ENCODE measurements at places on chromosomes 2 and 18. TPM values are rescaled to one million over a fixed set of nuclear protein-coding genes. Genes with fewer than 3 reads are reported as not detected.

GAD1 gene
- 0.22 TPM for polyA plus RNA-seq

DNA sequence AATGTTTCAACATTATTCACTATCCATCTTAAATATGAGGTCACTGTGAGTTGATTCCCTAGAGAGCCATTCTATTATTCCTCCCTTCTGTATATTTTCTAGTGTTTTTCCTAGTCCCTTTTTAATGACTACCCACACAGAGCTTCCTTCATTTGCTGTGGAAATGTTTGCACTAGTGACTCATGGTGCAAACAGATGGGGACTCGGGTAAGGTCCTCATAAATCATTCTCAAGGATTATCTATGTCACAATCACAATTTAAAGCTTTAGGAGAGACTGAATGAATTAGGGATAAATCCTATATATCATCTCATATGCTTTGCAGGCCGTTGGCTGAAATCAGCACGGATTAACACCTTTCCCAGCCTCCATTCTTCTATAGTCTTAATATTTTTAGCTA is 159.6 kb downstream of the DCC start:
- DNase-seq, result no peak
- no peaks in the 10 kb centered on the region for H3K27me3 ChIP-seq
- no peak overlapping the region for H3K27ac ChIP-seq
- H3K36me3 ChIP-seq, result no peaks in the 10 kb centered on the region

DNA sequence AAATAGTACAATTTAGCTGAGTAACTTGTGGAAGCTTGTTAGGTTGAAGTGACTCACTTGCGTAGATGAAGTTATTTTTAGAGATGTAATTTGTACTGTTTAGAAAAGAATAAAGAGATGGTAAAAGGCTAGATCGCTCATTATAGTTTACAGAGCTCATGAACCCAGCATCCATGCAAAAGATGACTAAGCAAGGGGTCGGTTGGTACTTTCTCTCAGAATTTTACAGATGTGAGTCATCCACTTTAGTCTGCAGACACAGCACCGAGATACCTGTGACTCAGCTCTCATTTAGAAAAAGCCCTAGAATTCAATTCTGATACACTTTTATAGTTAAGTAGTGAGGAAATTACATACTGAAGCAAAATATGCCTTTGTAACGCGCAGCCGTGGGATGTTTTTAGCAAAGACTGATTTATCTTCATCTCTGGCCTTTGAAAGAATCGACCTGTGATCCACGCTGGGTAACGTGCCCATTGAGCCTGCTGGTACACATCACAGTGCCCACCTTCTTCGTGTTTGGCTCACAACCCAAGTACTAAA is 116.5 kb upstream of the FOSL2 start:
- no peak for DNase-seq
- no peak overlapping the region for H3K4me3 ChIP-seq

GPR35 gene
- polyA plus RNA-seq, result 10.3 TPM

- H3K27ac ChIP-seq, result no peak overlapping the region
- no peak overlapping the region for H3K4me3 ChIP-seq
- no peaks in the 10 kb centered on the region for H3K36me3 ChIP-seq
- no peaks in the 10 kb centered on the region for H3K4me1 ChIP-seq
- no peak for DNase-seq
These were observed 420.3 kb downstream of the PTPRM start for GRCh38 chr18:7987284-7987976.

CENPA gene
- polyA plus RNA-seq, result 0.96 TPM

All from lung (tissue), 17 donors.